AG09319 (cell line): ENCODE measurements at places on chromosomes 7 and 10.

- DNase-seq = no peak
These were observed 104.5 kb downstream of the GRID1 start for GRCh38 chr10:86261941-86262687.

GRCh38 chr7:40760293-40760964, 625.6 kb downstream of the SUGCT start:
- no peak for DNase-seq

DNA sequence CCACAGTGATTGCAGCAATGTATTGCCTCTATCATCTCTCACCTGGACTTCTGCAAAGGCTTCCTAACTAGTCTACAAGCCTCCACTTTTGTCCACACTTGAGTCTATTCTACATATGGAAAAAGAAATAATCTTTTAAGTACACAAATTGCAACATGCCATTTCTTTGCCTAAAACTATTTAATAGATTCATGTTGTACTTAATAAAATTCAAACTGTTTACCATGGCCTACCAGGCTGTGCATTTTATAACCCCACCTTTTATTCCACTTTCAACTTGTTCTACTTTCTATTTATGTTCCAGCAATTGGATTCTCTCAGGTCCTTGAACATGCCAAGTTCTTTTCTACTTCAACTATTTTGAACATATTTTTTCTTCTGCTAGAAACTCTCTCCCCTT, 128.7 kb downstream of the GPR85 start:
- DNase-seq = no peak

DNA sequence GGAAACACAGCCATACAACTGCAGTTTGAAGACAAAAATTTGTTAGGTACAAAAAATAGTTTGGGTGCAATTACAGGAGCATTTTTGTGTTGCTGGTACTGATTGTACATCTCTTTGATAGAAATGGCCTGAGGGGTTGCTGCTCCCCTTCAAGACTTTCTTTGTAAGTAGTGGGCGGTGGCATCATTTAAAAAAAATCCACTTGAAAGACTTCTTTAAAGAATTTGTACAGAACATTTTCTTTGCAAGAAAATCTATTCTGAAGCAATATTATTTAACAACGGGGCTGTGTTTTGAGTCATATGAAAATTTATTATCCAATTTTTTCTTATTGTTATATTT, 144.1 kb upstream of the CAV2 start:
- DNase-seq = no peak

DNA sequence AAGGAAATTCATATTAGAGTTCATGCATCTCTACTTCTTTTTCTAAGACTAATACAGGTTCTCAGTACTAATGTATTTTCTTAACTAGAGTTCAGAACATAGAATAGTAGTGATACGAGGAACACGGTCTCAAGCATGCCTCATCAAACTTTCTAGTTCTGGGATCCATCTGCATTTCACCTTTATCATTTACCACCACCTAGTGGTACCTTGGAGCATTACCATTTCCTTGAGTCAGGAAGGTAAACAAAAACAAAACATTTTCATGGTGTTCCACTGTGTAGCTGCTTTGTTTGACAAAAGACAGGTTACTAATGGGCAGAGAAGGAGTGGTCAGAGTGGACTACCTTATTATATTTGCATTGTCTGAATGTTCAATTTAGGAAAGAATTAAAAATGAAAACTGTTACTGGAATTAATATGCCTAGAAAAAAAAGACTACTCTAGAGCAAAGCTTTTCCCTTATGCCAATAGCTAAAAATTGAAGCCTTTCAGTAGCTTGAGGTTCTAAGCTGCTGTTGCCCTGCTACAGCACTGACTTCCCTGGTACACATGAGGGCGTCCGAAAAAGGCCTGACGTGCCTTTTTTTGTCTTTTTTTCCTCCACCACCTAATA, 44.5 kb downstream of the STARD3NL start:
- peak; percentile 31 for DNase-seq

DNA sequence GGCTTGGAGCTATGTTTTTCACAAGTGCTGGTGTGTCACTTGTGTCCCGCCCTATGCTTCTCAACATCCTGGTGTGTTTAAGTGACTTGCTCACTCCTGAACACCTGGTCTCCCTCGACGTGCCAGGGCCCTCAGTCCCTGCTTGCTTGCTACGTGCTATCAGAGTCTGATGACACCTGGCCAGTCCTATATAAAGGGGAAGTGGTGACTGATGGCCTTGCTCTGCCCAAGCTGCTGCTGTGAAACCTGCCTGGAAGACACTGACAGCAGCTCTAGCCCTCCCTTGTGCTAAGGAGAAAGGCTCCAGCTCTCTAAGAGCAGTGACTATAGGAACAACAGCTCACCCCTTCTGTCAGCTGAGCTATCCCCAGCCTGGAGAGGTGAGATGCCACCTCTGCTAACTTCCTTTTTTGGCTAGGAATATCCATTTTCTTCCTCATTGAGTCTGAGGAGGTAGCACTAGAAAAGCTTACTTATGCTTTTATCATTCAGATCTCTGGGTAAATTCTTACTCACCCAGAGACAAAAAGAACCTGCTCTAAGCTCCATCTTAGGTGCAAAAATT, 77.2 kb upstream of the PLXNA4 start:
- DNase-seq = no peak

DNA sequence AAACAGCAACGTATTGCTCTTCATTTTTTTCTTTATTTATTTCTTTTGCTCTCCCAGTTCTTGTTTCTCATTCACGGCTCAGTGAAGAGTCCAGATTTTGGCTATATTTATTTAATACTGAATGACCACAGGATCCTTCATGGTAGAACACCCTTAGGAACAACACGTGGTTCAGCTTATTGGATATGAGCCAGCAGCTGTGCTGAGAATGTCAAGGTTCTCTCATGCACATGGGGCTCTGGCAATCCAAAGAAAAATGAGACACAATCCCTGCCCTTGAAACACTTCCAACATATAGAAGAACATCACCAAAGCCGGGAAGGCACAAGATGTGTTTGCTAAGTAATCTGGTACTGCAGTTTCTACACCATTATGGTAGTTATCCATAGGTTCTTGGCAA, 852.9 kb downstream of the SORCS1 start:
- peak; percentile 11 for DNase-seq

GRCh38 chr7:22425361-22425760, 68.4 kb upstream of the RAPGEF5 start:
- DNase-seq = no peak

GRCh38 chr10:101941871-101942270, 98.3 kb upstream of the KCNIP2 start:
- no peak for DNase-seq

DNA sequence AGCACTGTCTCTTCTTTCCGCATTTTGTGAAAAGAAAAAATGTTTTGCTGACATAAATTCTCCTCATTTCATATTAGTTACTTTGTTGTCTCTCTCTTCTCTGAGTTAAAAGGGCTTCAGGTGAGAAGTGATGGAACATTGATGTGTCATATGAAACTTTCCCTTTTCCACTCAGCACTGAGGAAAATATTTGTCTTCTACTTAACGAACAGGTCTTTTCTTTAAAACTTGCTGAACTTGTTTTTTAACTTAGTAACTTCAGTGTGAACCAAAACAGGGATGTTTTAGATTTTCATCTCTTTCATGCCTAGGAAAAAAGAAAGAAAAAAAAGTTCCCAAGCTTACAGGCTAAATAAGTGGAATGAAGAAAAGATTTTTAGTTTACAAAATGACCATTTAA, 19.0 kb upstream of the TSPAN12 start:
- no peak for DNase-seq

GRCh38 chr7:36514289-36515243, 124.9 kb downstream of the ANLN start:
- DNase-seq = no peak

DNA sequence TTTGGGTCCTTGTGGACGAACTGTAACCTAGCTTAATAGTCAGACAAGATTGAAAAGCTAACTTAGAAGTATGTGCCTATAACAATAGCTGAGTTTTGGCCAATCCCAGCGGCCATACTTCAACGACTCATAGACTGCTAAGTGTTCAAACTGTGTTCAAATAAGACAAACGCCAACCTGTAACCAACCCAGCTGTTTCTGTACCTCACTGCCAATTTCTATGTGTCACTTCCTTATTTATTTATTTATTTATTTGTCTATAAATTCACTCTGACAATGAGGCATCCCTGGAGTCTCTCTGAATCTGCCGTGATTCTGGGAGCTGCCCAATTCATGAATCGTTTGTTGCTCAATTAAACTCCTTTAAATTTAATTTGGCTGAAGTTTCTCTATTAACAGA, 21.7 kb downstream of the ST8SIA6 start:
- DNase-seq = no peak

- DNase-seq = no peak
These were observed 13.9 kb upstream of the HSPA12A start for GRCh38 chr10:116756277-116756676.

- DNase-seq = no peak
These were observed 17.4 kb downstream of the BNIP3 start for GRCh38 chr10:131964298-131964697.
